ENCODE measurements at places on chromosomes 7 and 10.

DNA sequence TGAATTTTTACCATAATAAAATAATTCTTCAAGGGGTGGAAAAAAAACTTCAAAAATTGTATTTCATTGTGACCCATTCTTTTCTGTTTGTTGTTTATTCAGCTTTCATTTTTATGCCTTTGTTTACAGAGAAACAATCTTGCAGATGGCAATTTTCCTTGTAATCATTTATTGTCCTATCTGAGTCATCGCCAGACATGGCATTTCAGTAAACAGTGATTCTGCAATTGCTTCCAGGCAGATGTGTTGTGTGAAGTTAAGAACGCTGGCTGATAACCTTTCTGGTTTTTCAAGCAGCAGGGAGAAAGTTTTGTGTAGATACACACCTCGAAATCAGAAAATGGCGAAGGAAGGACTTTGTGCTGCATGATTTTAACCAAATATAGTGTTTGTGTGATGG, 80.7 kb upstream of the RPA3 start:
- DNase-seq = no peak

DNA sequence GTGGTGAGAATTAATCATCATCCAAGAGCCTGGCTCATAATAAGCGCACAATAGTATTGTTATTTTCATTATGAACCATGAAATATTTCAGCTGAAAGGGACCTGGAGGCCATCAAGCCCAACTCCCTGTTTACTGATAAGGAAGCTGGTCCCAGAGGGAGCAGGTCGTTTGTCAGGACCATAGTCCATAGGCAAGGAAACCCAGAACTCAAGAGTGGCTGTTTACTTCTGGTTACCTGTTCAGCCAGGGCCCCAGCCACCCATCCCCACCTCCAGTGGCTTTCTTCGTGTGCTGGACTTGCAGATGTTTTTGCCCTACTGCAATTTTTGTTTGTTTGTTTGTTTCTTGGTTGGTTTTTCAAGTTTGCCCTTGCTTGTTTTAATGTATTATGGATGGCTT, 152.0 kb downstream of the TPST1 start:
- DNase-seq = no peak

DNA sequence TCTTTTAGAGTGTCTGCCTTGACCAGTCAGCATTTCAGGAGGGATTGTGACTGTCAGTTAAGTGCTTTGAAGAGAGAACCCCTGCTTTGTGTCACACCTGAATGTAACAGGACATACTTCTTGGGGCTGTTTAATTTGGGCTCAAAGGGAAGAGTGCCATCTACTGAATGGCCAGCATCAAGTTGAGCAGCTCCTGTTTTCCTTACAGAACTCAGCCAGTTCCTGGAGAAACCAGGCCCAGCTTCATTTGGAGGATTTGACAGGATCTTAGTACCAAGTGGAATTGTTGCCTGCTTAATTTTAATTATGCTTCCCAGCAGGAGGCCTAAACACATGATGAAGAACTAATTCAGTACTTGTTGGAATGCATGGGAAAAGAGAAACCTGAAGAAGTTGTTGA, 8.3 kb downstream of the ADD3 start:
- no peak for DNase-seq

DNA sequence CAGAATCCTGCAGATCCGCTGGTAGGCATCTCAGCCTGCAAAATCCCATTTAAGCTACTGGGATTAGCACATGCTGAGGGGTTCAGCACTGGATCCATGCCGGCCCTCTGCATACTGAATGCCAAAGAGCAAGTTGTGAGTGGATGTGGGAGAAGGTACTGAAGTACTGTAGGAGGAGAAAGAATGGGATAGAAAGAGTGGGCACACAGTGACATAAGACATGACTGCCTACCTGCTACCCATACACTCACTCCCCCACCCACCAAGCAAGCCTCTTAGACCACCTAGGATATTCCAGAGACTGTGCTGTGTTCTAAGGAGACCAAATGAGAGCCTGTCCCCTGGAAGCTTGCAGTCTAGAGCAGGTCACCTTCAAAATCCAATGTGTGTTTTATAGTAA, 215.9 kb downstream of the FRMD4A start:
- no peak for DNase-seq

DNA sequence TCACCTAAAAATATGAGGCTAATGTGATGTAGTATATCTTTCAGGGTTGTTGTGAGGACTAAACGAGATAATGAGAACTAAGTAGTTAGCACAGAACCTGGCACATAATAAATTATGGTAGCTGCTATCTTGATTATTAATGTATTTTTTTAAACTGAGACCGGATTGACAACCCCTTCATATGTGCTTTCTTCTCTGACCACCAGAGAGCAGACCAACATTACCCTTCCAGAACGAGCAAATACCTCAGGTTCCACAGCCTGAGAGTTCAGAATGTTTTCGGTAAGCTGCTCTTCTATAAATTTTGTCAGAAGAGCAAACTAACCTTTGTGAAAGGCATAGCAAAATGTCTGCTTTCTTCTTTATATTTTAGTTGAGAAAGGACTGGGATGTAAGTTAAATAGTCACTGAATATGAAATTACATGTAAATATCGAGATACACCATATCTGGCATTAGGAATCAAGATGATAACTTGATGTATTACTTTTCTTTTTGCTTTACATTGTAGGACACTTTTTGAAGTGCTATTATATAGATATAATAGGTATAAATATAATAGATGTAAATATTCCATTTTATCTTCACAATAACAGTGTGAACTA, 13.6 kb upstream of the BPGM start:
- no peak for DNase-seq

- DNase-seq = no peak
Measured at GRCh38 chr7:152751449-152752141, 8.0 kb upstream of the ACTR3B start.

DNA sequence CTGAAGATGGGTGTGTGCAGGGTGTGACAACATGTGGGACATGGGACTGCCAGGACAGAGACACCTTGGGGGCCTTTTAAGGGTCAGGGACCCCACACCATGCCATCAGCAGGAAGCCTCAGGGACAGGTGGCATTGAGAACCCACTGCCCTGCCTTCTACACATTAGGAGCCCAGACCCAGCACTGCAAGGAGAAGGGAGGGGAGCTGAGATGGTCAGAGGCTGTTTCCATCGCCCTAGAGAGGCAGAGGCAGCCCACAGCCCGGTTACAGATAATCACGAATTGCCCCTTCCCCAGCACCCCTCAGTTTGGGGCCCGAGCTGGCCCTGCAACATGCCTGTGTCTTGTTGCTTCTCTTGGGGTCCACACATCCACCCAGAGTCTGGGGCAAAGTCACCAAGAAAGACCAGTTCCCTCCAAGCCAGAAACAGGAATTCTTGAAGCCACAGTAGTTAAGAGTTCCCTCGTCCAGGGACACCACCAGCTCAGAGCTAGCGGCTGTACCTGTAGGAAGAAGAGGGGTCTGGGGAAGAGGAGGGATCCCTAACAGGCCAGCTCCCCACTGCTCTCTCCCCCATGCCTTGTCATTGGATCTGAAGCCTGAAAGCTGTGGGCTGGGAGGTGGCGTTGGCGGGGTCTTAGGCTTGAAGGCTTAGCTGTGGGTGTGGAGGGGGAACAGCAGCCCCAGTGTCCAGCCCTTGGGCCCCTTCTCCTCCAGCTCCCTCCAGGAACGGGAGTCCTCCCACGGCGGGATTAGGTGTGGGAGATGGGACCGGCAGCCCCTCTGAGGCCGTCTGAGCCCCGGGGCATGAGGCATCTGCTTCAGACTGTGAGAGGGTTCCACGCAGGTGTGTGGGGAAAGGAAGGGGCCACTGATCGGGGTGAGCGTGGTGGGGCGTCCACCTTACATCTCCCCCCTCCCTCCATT, 44.8 kb upstream of the ELFN1 start:
- no peak for DNase-seq

DNA sequence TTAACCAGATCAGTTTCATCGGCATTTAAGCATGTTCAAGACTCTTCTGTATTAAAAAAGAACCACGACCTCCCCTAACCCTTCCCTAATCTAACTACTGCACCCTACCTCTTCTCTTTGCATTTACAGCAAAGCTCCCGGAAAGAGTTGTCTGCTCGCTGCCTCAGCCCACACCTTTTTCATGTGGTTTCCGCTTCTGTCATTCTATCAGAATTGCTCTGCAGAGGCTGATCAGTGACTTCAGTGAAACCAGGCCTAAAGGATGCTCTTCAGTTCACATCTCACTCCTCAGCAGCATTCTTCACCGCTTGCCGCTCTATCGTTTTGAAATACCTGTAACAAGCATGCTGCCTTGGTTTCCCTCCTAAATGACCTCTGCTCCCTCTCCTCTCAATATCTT, 160.9 kb downstream of the SDK1 start:
- no peak for DNase-seq

DNA sequence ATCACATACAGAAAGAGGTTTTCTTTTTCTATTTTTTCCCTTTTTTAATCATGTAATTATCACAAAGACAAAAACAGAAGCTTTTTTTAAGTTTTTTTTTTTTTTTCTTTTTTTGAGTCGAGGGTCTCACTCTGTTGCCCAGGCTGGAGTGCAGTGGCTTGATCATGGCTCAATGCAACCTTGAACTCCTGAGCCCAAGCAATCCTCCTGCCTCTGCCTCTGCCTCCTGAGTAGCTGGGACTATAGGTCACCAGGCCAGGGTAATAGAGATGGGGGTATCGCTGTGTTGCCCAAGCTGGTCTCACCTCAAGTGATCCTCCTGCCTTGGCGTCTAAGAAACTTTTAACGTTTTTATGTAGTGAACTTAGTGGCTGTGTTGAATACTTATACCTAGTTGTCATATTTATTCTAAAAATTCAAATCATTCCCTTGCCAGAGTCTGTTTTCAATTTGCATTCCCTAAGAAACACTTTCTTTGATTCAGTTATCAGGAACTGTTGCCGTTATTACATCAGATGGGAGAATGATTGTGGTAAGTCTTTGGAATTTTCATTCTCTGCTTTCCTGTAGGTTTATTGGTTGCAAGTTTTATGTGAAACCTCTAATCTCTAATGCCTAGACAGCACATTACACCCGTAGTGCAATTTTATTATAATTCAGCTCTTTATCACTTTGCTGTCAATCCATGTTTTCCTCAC, 1.3 kb downstream of the LSM8 start:
- peak; percentile 55 for DNase-seq

GRCh38 chr10:34740321-34740720, 74.8 kb downstream of the PARD3 start:
- no peak for DNase-seq

DNA sequence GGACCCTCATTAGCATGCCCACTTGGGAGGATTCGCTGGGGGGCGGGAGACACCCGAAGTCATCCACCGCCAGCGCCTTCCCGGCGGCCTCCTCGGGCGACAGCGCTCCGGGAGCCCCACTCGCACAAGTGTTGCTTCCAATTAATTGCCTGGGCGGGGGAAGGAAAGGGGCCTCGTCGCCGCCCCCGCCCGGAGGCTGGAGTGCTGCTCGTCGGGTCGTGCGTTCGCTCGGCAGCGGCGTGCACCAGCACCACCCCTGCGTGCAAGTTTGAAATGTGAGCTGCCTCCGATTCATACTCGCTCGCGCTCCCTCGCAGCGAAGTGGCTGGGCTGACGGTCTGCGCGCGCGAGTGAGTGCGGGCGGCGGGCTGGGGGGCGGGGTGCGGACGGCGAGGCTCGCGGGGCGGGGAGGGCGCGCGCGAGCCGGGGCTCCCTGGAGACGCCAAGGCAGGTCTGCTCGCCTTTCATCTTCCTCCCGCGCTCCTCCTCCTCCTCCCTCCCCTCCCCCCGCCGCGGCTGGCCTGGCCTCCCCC, 104.6 kb upstream of the PPIF start:
- no peak for DNase-seq

DNA sequence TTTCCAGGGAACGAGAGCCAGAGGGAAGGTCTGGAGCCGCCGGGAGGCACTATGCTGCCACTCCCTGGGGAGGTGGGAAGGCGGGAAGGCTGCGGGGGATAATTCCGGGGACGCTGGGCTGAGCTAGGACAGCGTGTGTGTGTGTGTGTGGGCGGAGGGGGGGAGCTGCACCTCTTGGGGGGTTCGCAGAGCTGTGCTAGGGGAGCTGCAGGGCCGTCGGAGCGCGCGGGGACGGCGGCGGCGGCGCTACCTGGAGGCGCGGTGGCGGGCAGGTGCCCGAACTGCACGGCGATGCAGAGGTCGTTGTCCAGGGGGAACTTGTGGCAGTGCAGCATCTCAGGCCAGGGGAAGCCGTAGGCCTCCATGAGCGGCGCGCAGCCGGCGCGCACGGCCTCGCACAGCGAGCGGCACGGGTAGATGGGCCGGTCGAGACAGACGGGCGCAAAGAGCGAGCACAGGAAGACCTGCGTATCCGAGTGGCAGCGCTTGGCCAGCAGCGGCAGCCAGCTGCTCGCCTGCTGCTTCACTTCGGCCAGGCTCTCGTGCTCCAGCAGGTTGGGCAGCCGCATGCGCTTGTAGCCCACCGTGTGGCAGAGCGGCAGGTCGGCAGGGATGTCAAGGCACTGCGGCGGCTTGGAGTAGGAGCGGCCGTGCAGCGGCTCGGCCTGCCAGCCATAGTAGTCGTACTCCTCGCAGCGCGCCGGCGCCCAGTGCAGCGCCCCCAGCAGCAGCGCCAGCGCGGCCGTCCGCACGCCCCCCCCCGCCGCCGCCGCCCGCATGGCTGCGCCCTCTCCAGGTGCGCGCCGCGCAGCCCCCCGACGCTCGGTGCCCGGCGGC, 526 bp downstream of the SFRP5 start:
- DNase-seq = no peak

DNA sequence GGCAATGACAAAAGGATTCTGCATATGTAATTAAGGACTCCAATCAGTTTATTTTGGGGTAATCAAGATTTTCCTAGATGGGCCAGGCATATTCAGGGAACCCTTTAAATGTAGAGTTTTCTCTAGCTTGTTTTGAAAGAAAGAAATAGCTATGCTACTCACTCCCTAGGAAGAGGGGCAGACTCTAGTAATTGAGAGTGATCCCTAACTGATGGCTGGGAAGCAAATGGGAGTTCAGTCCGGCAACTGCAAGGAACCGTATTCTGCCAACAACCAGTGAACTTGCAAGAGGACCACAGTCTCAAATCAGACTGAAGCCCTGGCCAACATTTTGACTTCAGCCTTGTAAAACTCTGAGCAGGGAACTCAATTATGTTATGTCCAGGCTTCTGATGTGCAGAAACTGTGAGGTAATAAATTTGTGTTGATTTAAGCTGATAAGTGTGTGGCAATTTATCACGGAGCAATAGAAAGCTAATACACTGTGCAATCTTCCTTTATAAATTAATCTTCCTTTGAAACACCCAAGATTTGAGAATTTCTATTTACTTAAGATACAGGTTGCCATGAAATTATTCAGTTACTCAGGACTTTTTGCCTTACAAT, 14.0 kb downstream of the AOAH start:
- DNase-seq = no peak

GRCh38 chr10:34141032-34141680, 673.9 kb downstream of the PARD3 start:
- no peak for DNase-seq

Measured in SK-N-MC (cell line).